Aortic smooth muscle cell (primary cell): ENCODE measurements at places on chromosomes 4 and X. TPM values are rescaled to one million over a fixed set of nuclear protein-coding genes. Genes with fewer than 3 reads are reported as not detected.

The GPR50 gene
- not detected in 2 replicates for total RNA-seq

The P2RY4 gene
- total RNA-seq, result 0.19 TPM in 1 of 2 replicates, not detected in the other

The UGT2B17 gene
- total RNA-seq, result not detected in 2 replicates

The ALAS2 gene
- total RNA-seq, result not detected in 2 replicates

The SPANXB1 gene
- not detected in 2 replicates for total RNA-seq

The SLC25A31 gene
- total RNA-seq, result not detected in 2 replicates

The CD40LG gene
- not detected in 2 replicates for total RNA-seq

The PTTG2 gene
- not detected in 2 replicates for total RNA-seq

The NAP1L3 gene
- 18.6 and 25.3 TPM in 2 replicates for total RNA-seq

The LINC00632 gene
- total RNA-seq, result 5.7 and 8.4 TPM in 2 replicates
